H1 (cell line): ENCODE measurements at places on chromosomes 7 and 10. TPM values are rescaled to one million over a fixed set of nuclear protein-coding genes. Genes with fewer than 3 reads are reported as not detected.

- DNase-seq: no peak
Observed at GRCh38 chr10:49690698-49691356, 11.4 kb downstream of the C10orf53 start.

- no peak for DNase-seq
Observed at GRCh38 chr7:70317356-70317755, 719.1 kb downstream of the AUTS2 start.

- no peak for DNase-seq
Observed at GRCh38 chr7:158329686-158330085, 257.9 kb downstream of the PTPRN2 start.

GRCh38 chr7:50404392-50404791, 45.8 kb downstream of the FIGNL1 start:
- no peak for DNase-seq

The TMEM273 gene
- not detected in 2 replicates for polyA plus RNA-seq

The GIMAP6 gene
- polyA plus RNA-seq: not detected in 2 replicates

The RPEL1 gene
- 0.12 and 0.13 TPM in 2 replicates for polyA plus RNA-seq
